ENCODE measurements at places on chromosomes 1 and 21. TPM values are rescaled to one million over a fixed set of nuclear protein-coding genes. Genes with fewer than 3 reads are reported as not detected.

GRCh38 chr1:85062425-85063026 lies 14.2 kb upstream of the MCOLN3 start:
- H3K27me3 ChIP-seq = no peaks in the 10 kb centered on the region
- H3K4me1 ChIP-seq = peaks cover 10% of the 10 kb centered on the region
- peak overlapping the region; percentile 56 for H3K4me3 ChIP-seq
- H3K36me3 ChIP-seq = no peaks in the 10 kb centered on the region
- H3K27ac ChIP-seq = peak overlapping the region; percentile 26

DNA sequence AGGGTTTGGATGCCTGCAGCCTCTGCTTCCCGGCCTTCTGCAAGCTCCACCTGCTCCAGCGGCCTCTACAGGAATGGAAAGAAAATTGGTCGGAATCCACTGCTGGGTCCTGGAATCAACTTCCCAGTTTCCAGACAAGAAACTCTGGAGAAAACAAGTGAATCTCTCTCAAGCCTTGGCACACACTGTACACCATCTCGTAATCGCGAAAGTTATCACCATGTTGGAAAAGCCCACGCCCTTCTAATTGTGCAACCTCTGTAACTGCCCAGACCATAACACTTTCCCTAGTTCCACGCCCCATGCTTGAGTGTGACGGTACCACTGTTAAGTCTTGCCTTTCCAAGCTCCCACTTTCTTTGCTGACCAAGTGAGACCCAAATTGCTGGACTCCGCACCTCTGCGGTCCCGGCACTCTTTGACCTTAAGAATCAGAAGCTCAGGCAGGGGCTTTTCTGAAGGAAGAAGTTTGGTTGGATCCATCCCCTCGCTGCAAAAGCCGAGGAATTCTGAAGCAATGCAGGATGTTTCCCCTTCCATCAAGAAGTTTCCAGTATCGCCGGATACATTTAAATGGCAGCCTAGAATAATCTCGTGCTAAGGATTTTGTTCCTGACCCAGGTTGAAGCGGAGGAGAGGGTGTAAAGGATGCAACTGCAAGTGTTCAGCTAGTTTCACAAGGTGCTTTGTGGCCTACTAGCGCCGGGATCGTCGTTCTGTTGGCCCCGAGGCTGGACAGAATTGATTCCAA lies 6.2 kb downstream of the NR5A2 start:
- H3K36me3 ChIP-seq = no peaks in the 10 kb centered on the region
- no peak for DNase-seq
- H3K27ac ChIP-seq = no peak overlapping the region
- peaks cover 5% of the 10 kb centered on the region for H3K4me1 ChIP-seq
- peaks cover 97% of the 10 kb centered on the region for H3K27me3 ChIP-seq
- no peak overlapping the region for H3K4me3 ChIP-seq

DNA sequence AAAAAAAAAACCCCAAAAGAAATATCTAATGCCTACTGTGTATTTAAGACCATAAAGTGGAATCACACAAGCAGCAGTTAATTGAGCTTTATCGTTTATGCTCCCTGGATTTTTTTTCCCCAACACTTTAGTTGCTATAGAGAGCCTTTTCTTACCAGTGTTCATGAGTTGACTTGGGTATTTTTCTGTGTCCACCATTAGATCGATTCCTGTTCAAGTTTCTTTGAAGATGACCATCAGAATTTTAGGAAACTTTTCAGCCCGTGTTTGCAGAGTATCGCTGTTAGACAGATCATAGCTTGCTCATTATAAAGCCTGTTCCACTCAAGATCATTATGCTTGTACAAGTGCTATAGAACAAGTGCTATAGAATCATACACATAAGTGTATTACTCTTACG lies 1.5 kb downstream of the RALGPS2 start:
- peak overlapping the region; percentile 90 for H3K4me3 ChIP-seq
- no peak overlapping the region for H3K27ac ChIP-seq
- DNase-seq = no peak
- no peaks in the 10 kb centered on the region for H3K4me1 ChIP-seq
- no peaks in the 10 kb centered on the region for H3K36me3 ChIP-seq

- peaks cover 26% of the 10 kb centered on the region for H3K36me3 ChIP-seq
- H3K4me1 ChIP-seq = no peaks in the 10 kb centered on the region
- no peak overlapping the region for H3K4me3 ChIP-seq
- no peaks in the 10 kb centered on the region for H3K27me3 ChIP-seq
- H3K27ac ChIP-seq = no peak overlapping the region
These were observed 110.5 kb downstream of the ZNF644 start for GRCh38 chr1:90911353-90911752.

DNA sequence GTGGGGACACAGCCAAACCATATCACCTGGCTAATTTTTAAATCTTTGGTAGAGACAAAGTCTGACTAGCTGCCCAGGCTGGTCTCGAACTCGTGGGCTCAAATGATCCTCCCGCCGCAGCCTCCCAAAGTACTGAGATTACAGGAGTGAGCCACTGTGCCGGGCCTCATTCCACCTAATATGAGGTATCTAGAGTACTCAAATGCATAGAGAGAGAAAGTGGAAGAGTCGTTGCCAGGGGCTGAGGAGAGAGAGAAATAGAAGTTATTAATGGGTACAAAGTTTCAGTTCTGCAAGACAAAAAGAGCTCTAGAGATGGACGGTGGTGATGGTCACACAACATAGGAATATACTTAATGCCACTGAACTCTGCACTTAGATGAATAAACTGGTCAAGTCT lies 119.6 kb downstream of the TOMM20 start:
- no peak overlapping the region for H3K4me3 ChIP-seq
- no peaks in the 10 kb centered on the region for H3K27me3 ChIP-seq
- no peak for DNase-seq
- H3K27ac ChIP-seq = no peak overlapping the region

The PIK3C2B gene
- polyA plus RNA-seq = 11.9 TPM

The TGFBR3 gene
- polyA plus RNA-seq = 10.3 TPM

Measured in heart left ventricle (tissue), 16 donors.